ENCODE measurements at places on chromosomes 12 and 14.

DNA sequence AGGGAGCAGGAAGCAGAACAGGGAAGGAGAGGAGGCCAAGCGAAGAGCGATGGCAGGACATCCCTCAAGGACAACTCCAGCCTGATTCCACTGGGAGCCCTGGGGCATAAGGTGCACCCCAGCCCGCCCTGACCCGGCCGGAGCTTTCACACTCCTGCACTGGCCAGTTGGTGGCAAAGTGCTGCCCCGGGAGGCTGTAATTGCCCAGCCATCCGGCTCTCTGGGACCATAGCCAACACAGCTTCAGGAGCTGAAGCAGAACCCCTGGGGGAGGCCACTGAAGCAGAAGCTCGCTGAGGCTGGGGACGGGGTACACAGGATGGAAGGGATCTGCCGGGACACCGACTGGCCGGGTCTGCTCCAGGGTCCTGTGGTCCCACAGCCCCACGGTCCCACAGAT is 41.9 kb upstream of the BEGAIN start:
- no peak for DNase-seq

GRCh38 chr12:65533177-65533883 is 254.8 kb downstream of the MSRB3 start:
- no peak for DNase-seq

GRCh38 chr12:90940872-90941499 is 14.0 kb downstream of the CCER1 start:
- DNase-seq = no peak

DNA sequence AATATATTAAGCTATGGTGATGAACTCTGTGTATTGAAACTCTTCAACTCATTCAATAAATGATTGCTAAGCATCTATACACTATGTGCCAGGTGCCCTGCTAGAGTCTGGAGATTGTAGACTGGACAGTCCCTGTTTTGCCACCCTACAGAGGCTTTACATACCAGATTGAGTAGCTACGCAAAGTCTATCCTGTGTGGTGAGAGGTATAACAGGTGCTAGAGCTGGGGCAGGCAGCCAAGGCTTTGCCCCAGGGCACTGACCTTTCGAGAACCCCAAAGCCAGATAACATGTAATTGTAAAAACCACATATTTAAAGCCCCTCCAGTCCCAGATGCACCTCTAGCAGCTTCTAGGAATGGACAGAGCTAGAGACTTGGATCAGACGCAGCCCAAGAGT is 52.8 kb downstream of the PPM1H start:
- DNase-seq = no peak

GRCh38 chr12:81221681-81222080 is 143.8 kb downstream of the ACSS3 start:
- DNase-seq = no peak

DNA sequence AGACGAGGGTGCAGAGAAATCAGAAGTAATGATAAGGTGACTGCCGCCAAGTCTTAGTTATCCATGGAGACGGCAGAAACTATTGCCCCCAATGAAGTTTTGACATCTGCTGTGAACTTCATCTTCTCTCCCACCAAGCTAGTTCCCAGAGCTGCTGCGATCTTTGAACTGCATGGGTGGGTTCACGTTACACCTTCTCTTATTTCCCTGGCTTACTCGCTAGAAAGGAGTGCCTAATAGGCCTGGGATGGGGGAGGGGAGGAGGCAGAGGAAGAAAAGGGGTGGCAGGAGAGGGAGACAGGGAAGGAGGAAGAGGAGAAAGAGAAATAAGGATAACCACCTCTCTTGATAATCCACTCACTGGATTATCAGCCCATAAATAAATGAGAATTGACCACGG is 157.1 kb downstream of the NTF3 start:
- no peak for DNase-seq

GRCh38 chr12:48678551-48679185 is 3.4 kb downstream of the KANSL2 start:
- no peak for DNase-seq

GRCh38 chr12:115998794-115999478 is 278.6 kb downstream of the MED13L start:
- DNase-seq = no peak

GRCh38 chr14:44180975-44181374 is 326.1 kb downstream of the FSCB start:
- DNase-seq = no peak

- DNase-seq = no peak
Measured at GRCh38 chr12:57739387-57739786, 845 bp upstream of the AGAP2 start.

GRCh38 chr12:113980537-113981337 is 14.6 kb upstream of the RBM19 start:
- no peak for DNase-seq

DNA sequence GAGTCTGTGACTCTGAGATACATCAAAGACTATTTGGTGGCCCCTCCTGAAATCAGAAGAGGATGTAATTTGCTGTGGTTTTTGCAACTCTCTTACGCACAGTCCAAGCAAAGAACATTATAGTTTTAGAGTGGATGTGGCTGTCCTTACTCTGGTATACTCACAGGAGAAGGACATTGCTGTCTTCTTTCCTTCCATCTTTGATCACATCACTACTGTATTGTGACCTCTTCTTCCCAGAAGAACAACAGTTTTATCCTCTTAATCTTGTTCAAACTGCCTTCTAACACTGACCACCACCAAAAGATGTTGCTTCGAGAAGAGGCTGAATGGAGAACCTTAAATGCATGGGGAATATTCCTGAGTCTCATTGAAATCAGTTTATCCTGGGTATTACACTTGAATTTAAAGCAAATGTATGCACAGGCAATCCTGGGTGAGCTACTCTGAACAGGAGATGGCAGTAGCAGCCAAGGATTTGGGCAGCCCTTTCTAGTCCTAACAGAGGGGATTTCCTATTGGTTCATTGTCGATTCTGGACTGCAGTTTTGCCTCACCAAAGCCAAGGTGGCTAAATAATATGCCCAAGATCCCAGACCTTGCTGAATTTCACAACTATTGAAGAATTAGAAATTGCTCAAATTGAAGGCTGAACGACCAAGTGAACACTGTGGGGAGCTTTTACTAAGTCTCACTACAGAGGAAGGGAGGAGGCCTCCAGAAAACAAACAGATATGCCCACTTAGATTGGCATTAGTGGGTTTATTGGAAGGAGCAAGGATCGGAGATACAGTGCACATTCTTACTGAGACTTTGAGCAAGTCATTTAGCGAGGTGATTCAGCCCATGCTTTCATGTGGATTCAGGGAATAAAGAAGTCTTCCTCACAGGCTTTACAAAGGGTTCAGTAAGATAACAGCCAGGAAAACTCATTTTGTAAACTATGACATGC is 282.8 kb downstream of the PAWR start:
- DNase-seq = no peak

GRCh38 chr12:59084511-59085375 is 164.4 kb upstream of the LRIG3 start:
- DNase-seq = no peak

GRCh38 chr12:131051155-131051473 is 97.4 kb downstream of the ADGRD1 start:
- DNase-seq = no peak

GRCh38 chr14:101599234-101599885 is 38.1 kb downstream of the DIO3 start:
- DNase-seq = no peak

DNA sequence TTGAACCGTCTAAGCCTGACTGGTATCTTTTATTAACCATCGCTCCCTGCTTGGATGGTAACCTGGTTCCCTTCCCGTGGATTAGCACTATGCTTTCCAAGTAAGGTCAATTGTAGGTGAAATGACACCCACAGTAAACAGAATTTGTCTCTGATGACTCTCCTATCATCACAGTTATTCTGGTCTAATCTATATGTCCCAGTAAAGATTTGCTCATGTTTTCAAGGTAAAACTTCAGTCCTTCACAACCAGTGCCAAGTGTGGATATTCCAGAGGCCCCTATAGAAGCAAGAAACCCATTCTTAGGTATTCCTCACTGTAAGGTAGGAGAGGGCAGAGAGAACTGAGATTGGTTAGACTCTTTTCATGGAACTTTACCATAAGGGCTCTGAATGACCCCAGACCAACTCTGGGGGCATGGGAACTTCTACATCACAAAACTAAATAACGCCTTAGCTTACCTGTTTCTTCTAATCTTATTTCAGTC is 9.9 kb upstream of the HAUS4 start:
- no peak for DNase-seq

- DNase-seq = no peak
Measured at GRCh38 chr14:76810953-76811400, 1.7 kb downstream of the ANGEL1 start.

DNA sequence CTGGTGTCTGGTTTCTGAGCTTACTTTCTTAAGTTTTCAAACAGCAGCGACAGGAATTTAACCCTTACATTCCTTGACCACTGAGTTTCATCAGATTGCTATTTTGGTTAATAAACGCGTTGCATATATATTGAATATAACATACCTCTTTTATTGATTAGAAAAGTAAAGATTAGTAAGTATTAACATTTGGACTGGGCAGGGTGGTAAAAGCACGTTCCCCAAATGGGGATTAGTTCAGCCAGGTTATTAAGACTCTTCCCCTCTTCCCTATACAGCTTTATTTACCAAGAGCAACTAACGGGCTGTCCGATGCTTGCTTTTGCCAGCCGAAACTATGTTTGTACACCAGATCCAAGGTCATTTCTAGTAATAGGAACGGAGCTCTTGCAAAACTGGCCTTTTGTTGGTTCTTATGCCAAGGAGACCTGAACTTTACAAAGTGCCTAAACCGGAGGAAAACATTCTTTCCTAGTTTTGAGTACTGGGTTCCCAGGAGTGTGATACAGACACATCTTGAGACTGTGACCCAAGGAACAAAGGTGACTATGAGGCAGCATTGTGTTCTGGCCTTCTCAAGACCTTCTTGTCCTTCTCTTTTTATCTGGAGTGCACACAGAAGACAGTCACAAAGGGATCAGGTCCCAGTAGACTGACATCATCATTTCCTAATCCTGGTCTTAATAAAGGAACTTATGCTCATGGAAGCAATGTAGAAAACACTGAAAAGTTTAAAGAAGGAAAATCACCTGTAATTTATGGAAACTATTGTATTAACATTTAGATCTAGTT is 2.6 kb downstream of the GLRX5 start:
- DNase-seq = no peak

- no peak for DNase-seq
Measured at GRCh38 chr12:76413121-76413520, 64.9 kb upstream of the BBS10 start.

GRCh38 chr12:112933129-112933505 is 5.2 kb upstream of the OAS3 start:
- DNase-seq = no peak

DNA sequence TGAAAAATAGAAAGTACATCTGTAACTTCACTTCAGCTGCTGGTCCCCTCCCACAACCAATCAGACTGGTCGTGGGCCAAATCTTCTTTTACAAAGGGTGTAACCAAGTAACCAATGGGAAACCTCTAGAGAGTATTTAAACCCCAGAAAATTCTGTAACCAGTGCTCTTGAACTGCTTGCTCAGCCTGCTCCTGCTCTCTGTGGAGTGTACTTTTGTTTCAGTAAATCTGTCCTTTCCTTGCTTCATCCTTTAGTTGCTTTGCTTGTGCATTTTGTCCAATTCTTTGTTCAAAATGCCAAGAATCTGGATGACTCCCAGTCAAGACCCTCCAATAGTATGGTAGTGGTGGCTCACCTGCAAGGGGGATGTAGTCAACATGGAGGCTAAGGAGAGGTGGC is 489.1 kb downstream of the FUT8 start:
- DNase-seq = no peak

DNA sequence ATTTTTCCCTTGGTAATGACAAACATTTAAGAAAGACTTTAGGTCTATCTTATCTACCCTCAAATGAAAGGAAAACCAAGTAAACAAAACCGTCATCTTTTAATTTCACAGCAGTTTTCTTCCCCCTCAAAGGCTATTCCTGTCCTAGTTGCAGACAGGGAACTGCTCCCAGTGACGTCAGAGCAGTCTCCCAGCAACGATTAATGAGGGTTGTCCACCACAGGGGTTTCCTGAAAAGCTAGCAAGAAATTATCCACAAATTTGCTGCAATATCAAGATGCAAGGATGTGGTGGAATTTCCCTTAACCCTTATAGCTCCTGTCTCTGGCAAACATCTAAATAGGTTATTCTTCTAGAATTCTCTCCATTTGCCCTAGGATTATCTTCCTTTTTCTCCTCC is 89.1 kb upstream of the STAC3 start:
- no peak for DNase-seq

- DNase-seq = no peak
Measured at GRCh38 chr14:71709076-71709475, 223.2 kb upstream of the RGS6 start.

Measured in activated naive CD8-positive, alpha-beta T cell treated with anti-CD3 and anti-CD28 coated beads, Interleukin-2, amount 50 U/mL, for 16 hours (primary cell).